MV-4-11 (cell line): ENCODE measurements at places on chromosomes 3 and 15.

DNA sequence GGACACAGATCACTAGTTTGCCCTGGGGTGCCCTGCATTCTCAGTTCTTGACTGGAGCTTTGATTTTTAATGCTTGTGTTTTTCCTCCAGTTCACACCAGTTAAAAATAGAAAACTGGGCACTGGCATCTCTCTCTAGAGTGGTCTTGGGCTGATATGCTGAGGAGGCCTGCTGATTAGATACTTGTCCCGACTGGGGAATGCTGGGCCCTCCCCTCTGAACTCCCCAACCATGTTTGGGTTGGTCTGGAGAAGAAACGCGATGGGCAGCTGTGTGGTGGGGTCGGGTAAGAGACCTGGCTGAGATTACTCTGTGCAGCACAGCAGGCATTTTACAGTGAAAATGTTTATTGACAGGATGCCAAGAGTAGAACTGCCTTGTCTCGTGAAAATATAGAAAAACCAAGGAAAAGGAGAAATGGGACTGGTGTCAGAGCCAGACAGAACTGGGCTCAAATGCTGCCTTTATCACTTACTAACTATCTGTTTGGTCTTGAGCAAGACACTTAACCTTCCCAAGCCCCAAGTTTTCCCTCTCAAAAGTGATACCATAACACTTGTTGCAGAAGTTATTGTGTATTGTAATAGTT is 1.6 kb upstream of the ACTC1 start:
- no peak for DNase-seq

GRCh38 chr15:62647202-62647842 is 395.2 kb upstream of the TPM1 start:
- peak; percentile 84 for DNase-seq

DNA sequence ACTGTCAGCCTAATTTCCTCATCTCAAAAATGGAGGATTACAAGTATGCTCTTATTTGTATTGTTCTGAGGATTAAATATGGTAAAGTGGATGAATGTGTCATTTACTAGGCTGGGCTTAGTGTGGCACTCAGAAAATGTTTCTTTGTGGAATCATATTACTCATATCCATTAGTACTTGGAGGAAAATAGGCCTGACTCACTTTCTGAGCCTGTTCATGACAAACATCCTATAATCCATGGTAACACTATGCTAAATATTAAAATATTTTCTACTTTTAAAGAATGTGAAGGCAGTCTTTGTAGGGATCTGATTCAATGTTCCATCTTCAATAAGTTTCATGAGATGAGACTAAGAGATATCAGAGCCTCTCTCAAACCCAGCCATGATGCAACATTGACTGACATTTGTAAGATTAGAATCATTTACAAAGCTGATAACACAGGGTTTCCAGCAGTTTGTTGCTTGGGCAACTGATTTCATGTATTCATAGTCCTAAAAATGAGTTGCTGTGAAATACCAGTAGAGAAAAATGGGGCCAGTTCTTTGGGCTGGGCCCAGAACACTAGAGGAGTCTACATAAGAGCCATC is 1048.5 kb downstream of the NTRK3 start:
- no peak for DNase-seq

GRCh38 chr15:91947293-91947679 is 93.8 kb downstream of the SLCO3A1 start:
- DNase-seq: peak; percentile 91

- DNase-seq: no peak
These were observed 10.6 kb downstream of the CHCHD4 start for GRCh38 chr3:14113965-14114635.

DNA sequence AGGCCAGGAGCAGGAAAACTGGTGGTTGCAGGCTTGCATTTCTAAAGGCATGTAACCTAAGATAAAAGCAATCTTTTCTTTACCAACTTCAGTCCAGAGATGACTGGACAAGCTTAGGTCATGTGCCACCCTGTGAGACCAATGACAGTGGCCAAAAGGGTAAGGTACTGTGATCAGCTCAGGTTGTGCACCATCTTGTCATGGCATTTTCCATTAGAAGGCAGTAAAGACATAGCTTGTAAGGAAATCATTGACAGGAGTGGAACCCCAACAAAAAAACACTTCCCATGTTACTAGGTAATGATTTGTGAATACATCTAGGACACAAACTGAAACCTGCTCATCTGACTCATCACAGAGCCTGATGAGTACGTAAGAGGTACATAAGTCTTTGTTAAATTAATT is 35.2 kb downstream of the SSR3 start:
- DNase-seq: no peak

- no peak for DNase-seq
These were observed 54.6 kb upstream of the FURIN start for GRCh38 chr15:90813796-90814190.

DNA sequence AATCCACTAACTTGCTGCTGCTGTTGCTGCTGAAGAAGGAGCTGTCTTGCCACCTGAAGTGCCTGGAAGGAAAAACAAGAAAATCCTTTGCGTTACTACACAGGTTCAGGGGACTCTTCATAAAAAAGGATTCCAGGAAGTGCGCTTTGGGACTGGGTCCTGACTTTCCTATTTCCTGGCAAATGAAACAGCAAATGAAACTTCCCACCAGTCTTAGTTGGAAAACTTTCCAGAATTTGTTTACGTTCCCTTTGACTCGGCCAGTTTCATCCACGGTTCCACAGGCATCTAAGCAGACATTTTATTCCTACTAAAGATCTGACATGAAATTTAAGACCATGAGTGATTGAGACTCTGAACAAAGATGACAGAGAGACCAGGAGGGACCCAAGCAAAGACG is 471.0 kb downstream of the FOXP1 start:
- DNase-seq: no peak

- DNase-seq: no peak
These were observed 971 bp downstream of the CPOX start for GRCh38 chr3:98592345-98592935.

GRCh38 chr3:188164248-188164687 is 10.3 kb downstream of the LPP start:
- no peak for DNase-seq

DNA sequence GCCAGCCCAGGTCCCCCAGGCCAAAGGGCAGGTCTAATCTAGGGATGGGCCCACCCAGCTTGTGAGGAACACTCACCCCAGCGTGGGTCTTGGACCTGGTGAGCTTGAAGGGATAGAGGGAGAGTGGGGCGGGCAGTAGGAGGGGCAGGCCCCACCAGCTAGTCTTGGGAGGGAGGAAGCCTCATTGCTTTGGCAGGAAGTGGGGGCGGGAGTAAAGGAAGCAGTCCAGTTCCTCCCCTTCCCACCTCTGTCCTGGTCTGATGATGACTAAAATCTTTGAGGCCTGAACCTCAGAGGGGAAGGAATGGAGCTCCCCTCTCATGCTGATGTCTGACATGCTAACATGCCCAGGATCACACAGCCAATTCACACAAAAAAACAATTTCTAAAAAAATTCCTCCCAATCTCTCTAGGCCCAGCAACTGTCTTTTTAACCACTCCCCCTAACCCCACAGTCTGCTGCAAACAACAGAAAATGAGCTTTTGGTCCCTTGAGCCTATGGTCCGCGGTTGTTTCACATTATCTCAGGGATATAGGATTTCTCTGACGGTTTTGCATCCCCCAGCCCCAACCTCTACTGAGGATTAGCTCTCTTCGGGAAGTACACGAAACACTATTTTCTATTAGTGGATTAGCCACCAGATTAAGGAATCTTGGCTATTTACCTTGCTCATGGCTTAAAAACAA is 30.7 kb upstream of the DUSP7 start:
- DNase-seq: peak; percentile 70

- DNase-seq: no peak
These were observed 75.8 kb downstream of the ZPLD1 start for GRCh38 chr3:102510663-102511062.

DNA sequence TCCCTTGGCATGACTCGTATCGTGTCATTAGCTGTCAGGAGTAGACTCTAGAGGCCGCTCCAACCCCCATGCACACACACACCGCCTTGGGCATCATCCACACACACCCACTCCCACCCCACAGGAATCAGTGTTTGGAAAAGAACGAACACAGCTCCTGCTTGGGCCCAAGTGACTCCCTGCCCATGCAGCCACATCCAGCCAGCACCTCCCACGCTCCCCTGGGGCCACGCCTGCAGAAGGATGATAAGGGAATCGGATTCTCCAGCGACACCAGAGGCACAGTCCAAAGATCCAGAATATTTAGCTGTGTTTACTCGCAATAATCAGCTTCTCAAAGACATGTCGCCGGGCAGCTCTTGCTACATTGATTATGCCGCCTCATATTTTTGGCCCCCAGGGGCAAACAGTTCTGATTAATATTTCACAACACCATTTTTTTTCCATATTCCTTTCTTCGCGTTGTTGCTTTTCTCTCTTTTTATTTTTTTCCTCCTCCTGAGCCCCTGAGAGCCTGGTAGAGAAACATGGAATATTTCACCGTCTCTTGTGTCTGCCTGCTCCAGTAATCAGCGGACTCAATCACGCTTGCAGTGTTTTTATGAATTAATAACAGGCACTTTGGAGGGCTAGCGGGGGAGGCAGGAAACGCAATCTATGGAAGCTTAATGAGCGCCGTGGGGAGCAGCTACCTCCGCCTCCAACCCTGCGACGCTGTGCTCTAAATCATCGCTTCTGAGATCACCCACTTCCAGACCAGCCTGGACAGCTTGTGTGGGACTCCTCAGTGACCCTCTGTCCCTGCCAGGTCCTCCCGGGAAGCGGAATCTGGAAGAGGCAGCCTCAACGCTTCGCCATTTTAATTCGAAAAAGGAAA is 221.4 kb downstream of the TLE3 start:
- DNase-seq: no peak

DNA sequence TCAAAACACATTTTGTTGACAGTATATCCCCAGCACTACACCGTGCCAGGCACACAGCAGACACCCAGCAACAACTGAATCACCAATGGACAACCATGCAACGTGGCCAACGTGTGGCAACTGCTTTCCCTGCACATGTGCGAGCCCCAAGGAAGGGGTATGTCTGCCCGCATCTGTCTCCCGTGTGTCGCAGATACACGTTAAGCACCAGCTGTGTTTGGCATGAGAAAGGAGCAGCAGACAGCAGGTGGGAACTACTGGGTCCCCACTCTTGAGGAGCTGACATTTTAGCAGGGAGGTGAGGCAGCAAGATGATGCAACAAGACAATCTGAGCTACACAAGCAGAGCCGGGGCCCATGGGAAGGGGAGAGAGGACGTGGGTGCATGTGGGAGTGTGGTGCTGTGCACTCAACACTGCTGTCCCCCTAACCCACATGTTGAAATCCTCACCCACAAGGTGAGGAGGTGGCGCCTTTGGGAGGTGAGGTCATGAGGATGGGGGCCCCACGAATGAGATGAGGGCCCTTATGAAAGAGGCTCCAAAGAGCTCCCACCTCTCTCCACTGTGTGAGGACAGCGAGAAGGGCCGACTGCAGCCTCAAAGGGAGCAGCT is 56.2 kb downstream of the ROPN1B start:
- DNase-seq: no peak

DNA sequence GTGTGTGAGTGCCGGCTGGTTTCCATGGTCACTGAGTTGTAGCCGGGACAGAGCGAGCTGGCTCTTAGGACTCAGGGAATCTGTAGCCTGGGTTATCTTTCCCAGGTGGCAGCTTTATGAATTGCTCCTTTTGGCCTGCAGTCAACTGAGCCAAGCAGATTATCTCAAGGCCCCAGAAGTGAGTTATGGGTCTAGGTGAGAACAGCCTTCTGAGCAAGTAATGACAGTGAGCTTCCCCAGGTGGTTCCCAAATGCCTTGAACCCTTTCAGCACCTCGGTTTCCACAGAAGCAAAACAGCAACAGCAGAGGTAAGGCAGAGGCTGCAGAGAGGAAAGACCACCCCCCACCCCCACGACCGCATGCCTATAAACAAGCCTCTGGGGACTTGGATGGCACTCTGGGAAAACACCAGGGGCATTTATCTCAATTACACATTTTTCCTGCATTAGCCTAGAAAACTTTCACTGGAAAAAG is 56.7 kb upstream of the DGKG start:
- no peak for DNase-seq

DNA sequence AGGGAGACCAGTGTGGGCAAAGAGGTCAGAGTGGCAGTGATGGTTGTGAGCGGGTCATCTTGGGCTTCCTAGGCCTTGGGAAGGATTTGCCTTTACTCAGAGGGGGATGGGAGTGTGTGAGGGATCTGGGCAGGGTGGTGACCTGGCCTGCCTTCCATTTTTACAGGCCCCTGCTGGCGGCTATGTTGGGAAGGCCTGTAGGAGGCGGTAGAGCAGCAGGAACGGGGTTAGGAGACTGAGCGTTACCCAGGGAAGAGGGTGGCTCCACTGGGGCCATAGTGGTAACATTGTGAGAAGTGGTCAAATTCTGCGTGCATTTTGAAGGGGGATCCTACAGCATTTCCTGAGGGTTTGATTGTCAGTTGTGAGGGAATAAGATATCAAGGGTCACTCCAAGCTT is 307.3 kb upstream of the CTDSPL start:
- DNase-seq: no peak

DNA sequence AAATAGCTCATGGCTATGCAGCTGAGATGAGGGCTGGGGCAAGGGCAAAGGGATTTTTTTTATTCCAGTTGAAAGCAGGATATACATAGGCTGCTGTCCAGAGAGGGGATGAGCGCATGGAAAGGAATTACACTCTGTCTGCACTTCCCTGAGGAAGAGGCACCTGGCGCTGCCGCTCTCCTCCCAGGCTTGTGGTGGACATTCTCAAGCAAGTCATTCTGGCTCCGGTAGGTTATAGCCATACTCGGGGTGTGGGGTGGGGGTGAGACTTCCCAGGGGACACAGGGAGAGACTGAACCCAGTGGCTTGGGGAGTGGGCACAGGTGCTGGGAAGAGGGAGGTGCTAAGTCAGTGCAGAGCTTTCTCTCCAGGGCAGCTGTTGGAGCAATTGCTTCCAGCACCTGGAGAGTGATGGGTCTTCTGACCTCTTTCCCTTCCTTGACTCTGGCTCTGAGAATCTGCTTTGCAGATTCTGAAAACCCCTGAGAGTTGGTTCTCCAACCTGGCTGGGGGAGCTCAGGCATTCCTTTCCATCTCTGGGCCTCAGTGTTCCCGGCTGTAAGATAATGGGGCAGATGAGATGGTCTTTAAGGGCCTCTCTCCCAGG is 24.3 kb downstream of the CYP8B1 start:
- DNase-seq: no peak

- no peak for DNase-seq
These were observed 83.5 kb upstream of the ABHD17C start for GRCh38 chr15:80611543-80612080.

- DNase-seq: no peak
These were observed 19.7 kb downstream of the OCA2 start for GRCh38 chr15:28079313-28079969.

DNA sequence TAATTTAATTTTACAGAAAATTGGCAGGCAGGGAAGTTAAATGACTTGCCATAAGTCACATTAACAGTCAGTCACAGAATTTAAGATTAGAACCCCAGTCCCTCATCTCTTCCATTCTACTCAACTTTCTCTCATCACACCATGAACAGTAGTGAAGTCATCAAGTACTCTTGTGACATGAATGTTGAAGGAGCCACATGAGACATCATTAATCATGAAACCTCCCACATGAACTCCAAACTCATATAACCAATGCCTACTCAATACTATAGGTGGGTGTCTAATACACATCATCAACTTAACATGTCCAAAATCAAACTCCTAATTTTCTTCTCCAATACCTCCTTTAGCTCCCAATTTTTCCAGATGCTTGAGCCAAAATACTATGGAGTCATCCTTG is 19.5 kb downstream of the PHC3 start:
- DNase-seq: no peak

GRCh38 chr3:77939726-77940125 is 899.8 kb downstream of the ROBO2 start:
- DNase-seq: no peak

- DNase-seq: no peak
These were observed 108.8 kb downstream of the ARRDC4 start for GRCh38 chr15:98069256-98069655.
